CD8-positive, alpha-beta memory T cell (primary cell): ENCODE measurements at places on chromosomes 4 and X. TPM values are rescaled to one million over a fixed set of nuclear protein-coding genes. Genes with fewer than 3 reads are reported as not detected.

- no peak for DNase-seq
These were observed 12.5 kb downstream of the GABRB1 start for GRCh38 chr4:47043821-47044220.

DNA sequence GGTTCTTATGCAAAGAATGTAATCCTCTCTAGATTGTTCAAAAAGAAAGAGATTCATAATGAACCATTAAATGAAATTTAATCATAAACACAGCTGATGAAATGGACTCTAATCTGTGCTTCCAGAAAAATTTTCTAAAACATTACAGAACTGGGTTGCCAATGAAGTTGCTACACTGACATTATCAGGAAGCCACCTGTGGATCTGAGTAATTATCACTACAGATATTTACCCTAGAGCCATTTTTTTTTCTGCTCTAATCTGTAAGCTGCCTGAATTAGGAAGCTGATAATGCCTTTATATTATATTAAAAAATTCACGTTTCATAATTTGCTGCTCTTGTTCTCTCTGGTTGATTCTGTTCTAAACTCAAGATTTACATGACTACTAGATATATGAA lies 380.1 kb downstream of the GRIA2 start:
- no peak for DNase-seq

- DNase-seq, result no peak
These were observed 27.2 kb downstream of the SPRY1 start for GRCh38 chr4:123423819-123424218.

- no peak for DNase-seq
These were observed 489.1 kb upstream of the INTU start for GRCh38 chr4:127143460-127144195.

GRCh38 chr4:46933686-46934085 lies 24.6 kb upstream of the COX7B2 start:
- DNase-seq, result no peak

- DNase-seq, result no peak
These were observed at the start of gene FREM3 for GRCh38 chr4:143700416-143701352. Gene FREM3, minus strand, starts transcription at chr4:143700675. Its CDS starts 0 bp downstream, at chr4:143700675.

DNA sequence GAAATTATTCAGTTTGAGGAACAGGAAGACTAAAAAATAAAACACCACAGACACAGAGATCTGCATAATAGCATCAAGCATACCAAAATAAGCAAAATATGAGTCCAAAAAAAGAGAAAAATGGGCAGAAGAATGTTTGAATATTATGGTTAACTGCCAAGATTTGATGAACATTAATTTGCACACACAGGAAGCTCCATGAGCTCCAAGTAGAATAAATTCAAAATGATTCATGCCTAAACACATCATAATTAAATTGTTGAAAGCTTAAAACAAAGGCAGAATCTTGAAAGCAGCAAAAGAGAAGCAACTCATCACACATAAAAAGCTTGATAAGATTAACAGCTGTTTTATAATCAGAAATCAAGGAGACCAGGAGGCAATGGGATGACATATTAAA lies 156.6 kb upstream of the ARSJ start:
- no peak for DNase-seq

DNA sequence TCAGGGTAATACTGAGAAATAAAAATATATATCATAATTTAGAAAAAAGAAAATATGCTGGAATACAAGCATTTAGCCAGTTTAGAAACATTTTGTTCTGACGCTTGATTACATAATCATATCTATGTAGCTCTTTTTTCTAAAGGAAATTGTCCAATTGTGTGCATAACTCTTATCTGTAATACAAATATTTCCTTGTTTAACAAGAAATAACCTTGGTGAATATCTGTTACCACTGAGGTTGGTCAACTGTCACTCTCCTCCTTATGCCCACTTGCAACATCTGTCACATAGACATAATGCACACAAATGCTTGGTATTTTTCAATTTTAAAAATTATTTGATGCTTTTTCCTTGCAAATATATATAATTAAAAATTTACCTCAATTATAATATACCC lies 609.7 kb downstream of the TLL1 start:
- DNase-seq, result no peak

GRCh38 chr4:32268863-32269262 lies 1548.7 kb downstream of the PCDH7 start:
- DNase-seq, result no peak

Gene MMAA
- polyA plus RNA-seq, result 7.2 TPM

- no peak for DNase-seq
These were observed 473 bp upstream of the USP51 start for GRCh38 chrX:55490121-55490520.

Gene TRO
- 1.8 TPM for polyA plus RNA-seq

Gene HAND2
- not detected for polyA plus RNA-seq

DNA sequence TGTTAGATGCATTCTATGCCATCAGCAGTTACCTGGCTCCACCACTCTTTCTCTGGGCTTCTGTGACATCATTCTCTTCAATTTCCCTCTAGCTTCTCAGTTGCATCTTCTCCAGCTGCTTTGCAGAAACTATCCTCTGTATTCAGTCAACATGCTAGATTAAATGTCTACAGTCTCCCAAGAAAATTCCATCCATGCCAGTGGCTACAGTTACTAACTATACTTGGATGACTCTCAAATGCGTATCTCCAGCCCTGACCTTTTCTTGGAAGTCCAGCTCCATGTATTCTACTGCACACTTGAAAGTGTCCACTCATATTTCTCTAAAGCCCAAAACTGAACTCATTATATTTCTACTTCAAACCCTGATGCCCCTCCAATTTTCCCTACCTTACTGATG lies 232.3 kb upstream of the TENM3 start:
- no peak for DNase-seq

Gene RBMXL3
- polyA plus RNA-seq, result not detected
